ENCODE measurements at places on chromosomes 1 and 21.

DNA sequence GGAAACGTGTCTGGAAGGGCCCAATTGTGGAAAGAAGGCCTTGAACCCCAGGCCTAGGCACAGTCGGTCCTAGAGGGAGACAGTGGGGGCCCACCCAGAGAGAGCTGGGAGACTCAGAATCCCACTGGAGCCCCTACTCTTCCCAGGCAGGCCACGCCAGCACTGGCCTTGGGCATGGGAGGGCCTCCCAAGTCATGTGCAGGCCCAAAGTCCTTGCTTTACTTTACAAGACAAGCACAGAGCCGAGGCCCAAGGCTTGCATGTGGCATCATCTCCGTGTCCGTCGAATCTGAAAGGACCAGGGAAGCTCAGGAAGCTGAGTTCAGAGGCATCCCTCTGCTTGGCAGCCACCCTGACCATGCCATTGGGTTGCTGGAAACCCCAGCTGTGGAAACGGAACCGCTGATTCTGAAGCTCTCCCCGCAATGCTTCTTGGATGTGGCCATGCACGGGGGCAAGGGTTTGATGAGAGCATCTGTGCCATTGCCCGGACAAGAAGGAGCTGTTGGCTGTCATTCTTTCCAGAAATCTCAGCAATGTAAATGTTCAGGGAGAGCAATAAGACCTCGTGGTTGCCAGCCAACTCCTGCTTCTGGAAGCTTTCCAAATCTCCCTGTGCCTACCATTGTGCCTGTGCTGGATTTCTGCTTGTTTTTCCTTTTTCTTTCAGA lies 32.8 kb downstream of the ABCG1 start:
- no peak for DNase-seq

GRCh38 chr1:162283657-162284056 lies 93.0 kb downstream of the SPATA46 start:
- no peak for DNase-seq

- no peak for DNase-seq
Observed at GRCh38 chr1:198444792-198445191, 95.7 kb downstream of the ATP6V1G3 start.

DNA sequence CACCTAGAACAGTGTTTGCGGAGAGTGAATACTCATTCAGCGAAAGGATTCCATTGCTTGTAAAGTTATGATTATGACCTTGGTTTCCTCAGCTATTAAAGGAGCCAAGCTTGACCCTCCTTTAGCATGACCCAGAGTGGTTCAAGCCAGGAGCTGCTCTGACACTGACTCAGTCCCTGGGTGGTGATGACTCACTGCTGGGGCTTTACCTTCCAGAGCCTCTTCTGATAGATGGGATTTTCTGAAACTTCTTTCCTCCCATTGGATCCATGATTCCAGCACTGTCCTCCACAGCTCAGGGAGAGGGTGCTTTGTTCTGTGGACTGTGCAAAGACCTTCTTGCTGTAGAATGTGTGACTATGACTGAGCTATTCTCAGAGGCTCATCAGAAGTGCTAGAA lies 77.4 kb downstream of the S1PR1 start:
- DNase-seq: no peak

DNA sequence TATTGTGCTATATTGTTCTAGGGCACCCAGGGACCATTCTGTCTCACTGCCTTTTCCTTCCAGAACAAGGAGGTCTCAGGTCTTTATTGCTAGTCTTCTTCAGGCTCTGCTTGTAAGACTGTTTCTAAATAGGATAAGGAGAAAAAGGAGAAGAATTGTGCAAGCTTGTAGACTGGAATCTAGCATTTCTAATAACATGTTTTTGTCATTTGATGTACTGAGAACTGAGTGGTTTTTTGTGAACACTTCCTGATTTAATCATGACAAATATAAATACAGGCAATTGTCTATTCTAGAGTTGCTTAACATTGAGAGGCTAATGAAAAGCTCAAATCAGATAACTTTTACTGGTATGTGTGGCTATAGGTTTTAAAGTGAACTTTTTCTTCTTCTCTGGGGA lies 77.6 kb downstream of the CLIC4 start:
- no peak for DNase-seq

- DNase-seq: no peak
Observed at GRCh38 chr1:226017070-226017469, 17.9 kb upstream of the SDE2 start.

DNA sequence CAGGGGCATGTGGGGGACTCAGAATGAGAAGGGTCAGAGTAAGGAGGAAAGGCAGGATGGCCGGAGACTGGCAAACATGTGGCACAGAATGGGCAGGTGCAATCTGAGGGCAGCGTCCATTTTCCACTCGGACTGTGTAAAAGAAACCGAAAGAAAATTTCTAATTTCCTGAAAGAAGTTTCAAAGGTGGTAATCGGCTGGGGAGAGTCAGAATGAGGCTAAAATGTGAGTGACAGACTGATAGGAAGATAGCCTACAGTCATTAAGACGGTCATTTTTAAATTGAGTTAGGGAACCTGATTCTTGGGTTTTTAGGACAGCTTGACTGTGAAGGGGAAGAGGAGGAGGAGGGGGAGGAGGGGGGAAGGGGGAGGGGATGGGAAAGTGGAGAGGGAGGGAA lies 23.6 kb downstream of the COA6 start:
- no peak for DNase-seq

GRCh38 chr1:86887479-86888162 lies 26.3 kb downstream of the SELENOF start:
- DNase-seq: no peak
